ENCODE measurements at places on chromosomes 7 and 10.

DNA sequence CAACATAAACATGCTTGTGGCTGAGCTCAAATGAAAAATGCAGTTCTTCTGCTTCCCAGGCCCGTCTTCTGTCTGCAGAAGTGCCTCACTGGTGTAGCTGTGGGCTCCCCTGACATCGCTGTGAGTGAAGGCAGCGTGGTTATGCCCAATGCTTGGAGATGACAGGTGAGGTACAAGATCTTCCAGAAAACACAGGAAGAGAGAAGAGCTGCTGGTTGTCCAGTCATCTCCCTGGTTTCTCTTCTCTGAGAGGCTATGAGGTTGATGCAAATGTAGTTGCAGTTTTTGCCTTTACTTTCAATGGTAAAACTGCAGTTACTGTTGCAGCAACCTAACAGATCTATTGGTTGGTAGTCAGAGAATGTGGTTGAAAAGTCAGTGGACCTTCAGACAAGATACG, 223.6 kb downstream of the GATA3 start:
- DNase-seq, result peak; percentile 63

- no peak for DNase-seq
Observed at GRCh38 chr10:58839771-58840170, 327.1 kb downstream of the BICC1 start.

DNA sequence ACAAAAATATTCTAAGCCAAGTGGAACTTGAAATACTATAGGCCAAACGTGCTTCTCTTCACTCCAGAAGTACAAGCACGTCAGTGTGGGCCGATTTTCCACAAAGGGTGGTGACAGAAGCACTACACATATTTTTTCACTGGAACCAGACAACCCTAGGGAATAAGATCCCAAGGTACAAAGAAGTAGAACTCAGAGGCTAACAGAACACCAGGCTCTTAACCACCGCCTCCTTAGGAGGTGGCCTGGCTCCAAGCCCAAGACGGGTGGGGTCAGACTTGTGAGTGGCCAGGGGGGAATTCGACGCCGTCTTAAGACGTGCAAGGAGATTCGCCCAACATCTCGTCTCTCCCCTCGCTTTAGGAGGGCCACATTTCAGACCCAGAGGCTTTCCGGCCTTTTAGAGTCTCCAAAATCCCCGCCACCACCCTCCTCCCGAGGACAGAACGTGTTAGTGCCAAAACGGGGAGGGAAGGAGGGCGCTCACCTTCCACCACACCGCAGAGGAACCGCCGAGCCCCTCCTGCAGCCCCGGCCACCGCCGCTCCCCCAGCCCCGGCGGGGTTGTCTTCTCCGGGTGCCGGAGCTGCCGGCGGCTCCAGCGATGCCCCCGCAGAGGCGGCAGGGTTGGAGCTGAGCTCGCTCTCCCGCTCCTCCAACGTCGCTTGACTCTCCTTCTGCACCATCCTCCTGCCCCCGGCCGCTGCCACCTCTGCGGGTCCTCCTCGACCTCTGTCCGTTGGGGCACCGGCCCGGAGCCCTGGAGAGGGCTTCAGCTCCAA, 716 bp downstream of the OGA start:
- DNase-seq, result no peak

GRCh38 chr7:90719155-90719554, 123.0 kb downstream of the CDK14 start:
- DNase-seq, result no peak

GRCh38 chr7:134778941-134779740, at the start of gene CALD1:
Gene CALD1, plus strand, starts transcription at chr7:134779634. Its CDS starts 88,100 bp downstream, at chr7:134867734.
- no peak for DNase-seq

DNA sequence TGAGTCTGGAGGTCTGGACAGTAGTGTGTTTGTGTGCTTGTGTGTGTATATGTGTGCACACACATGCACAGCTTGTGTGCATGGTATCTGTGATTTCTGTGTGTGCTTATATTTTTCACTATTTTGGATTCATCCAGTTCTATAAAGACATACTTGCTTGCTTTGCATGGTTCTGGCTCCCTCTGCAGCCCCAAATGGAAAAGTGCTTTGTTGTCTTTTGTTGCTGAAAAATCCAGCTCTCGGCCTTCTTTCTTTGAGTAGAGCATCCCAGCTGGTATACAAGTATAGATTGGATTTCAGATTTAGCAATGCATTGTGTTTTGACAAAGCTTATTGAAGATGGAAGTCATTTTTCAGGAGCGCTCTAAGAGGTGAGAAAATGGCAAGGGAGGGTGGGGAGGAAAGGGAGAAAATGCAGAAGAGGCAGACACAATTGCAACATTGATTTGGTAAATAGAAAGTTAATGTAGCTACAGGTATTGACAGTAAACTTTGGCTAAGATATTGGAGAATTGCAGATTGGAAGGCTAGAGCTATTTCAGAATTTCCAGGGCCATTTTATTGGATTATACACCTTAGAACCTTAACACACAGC, 333.9 kb downstream of the AUTS2 start:
- no peak for DNase-seq
